RPMI7951 (cell line): ENCODE measurements at places on chromosomes 7 and 10. TPM values are rescaled to one million over a fixed set of nuclear protein-coding genes. Genes with fewer than 3 reads are reported as not detected.

The FAM25A gene
- total RNA-seq: not detected in 2 replicates

The SPDYE11 gene
- total RNA-seq: not detected in 2 replicates

The SMKR1 gene
- 0.20 and 0.24 TPM in 2 replicates for total RNA-seq

The LIPJ gene
- under 0.01 and 0.12 TPM in 2 replicates for total RNA-seq

The VPS50 gene
- total RNA-seq: 25.8 and 32.6 TPM in 2 replicates

The SERPINE1 gene
- total RNA-seq: 221 and 238 TPM in 2 replicates

DNA sequence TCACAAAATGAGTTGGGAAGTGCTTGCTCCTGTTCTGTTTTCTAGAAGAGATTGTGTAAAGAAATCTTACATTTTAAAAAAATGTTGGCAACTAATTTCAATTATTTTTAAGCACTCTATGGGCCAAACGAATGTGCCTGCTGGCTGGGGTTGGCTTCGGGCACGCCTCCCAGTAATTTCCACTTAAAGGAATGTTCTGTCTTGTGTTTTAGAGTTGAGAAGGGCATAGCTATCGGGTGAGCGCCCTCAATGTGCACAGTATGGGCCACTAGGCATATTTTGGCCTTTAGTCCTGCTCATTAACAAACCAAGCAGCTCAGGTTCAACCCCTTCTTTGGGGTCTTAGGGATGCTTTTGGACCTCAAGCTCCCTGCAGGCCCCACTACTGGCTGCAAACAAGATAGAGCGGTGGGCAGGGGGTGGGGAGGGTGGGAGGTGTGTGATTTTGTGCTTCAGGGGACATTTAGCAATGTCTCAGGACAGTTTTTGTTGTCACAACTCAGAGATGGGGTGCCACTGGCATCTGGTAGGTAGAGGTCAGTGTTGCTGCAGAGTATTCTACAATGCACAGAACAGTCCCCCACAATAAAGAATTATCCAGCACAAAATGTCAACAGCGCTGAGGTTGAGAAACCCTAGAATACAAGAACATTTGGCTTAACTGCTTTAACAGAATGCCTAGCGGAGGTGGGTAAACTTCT is 40.7 kb downstream of the TACC2 start:
- DNase-seq: peak; percentile 18

DNA sequence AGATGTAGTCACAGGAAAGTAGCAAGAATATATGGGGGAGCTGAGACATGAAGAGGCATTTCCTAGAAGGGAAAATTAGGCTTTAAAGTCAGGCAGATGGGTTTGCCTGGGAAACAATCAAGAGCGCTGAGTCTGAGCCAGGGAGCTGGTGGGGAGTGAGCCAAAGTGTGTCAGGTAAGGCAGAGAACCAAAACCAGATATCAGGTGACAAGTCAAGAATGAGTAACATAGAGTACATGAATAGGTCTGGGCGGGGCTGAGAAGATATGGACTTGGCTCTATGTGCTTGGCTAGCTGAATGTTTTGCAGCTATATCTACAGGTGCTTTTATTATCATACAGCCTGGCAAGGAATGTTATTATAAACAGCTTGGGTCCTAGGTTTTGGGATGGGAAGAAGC is 49.3 kb downstream of the GPR141 start:
- DNase-seq: no peak

- no peak for DNase-seq
These were observed 443.2 kb downstream of the RPS24 start for GRCh38 chr10:78476844-78477243.

DNA sequence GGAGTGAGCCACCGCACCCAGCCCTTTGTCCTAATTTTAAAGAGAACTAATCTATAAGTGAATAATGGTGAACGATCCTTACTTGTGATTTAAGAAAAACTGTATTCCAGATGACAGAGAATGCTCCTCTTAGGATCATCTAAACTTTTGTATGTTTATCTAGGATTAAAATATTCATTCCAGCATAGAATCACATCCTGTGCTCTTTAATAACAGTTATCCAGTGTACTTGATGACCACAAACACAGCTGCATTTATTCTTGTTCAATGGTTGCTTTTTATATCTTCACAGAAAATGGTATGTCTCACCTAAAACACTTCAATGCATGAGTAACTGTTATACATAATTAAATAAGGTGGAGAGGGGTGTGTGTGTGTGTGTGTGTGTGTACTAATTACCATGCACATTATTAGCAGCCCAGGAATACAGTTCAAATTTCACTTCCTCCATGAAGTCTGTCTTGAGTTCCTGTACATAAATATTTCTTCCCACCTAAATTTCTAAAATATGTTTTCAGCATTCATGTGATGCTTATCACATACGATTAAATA is 38.5 kb upstream of the SEMA3C start:
- no peak for DNase-seq

- peak; percentile 97 for DNase-seq
These were observed 33.0 kb downstream of the MINDY4 start for GRCh38 chr7:30804078-30804661.

DNA sequence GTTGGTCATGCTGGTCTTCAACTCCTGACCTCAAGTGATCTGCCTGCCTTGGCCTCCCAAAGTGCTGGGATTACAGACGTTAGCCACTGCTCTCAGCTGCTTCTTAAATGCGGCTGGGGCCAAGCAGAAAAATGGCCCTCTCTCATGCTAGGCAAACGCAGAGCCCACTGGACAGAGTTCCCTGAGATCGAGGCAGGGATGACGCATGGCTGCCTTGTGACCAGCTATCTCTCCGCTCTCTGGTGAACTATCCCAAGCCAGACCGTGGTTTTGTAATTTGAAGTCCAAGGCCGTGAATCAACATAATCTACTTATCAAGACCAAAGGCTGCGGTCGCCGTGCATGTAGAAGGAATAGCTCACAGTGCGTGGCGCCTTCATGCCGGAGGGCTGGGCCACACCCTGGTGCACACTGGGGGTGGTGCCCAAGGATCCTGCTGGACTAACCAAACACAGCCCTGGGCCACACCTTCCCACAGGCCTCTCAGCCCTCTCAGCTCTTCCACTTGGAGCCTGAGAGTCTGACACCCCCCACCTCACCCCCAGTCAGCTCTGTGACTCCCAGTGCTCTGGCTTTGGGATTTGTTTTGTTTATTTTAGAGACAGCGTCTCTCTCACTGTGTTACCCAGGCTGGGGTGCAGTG is 88.1 kb upstream of the CUX1 start:
- DNase-seq: peak; percentile 100

DNA sequence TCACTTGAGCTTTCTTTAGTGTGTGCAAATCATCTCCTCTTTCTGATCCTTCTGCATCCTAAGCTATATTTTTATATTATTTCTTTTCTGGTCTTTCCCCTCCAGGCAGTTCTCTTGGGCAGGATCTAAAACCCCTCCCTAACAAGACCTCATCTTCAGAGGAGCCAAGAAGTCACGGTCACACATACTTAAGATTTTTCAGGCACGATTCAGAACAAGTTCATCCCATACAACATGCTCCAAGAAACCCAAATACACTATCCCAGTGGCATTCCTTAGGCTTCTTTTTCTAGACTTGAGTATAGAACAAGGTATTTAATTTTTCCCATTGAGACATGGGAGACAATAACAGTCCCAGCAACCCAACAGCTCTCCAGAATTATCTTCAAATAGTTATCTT is 1251.5 kb downstream of the DNAJB9 start:
- no peak for DNase-seq

GRCh38 chr7:64878684-64879083 is 24.4 kb upstream of the ZNF273 start:
- peak; percentile 37 for DNase-seq

GRCh38 chr10:20879136-20879535 is 18.0 kb downstream of the NEBL start:
- no peak for DNase-seq

DNA sequence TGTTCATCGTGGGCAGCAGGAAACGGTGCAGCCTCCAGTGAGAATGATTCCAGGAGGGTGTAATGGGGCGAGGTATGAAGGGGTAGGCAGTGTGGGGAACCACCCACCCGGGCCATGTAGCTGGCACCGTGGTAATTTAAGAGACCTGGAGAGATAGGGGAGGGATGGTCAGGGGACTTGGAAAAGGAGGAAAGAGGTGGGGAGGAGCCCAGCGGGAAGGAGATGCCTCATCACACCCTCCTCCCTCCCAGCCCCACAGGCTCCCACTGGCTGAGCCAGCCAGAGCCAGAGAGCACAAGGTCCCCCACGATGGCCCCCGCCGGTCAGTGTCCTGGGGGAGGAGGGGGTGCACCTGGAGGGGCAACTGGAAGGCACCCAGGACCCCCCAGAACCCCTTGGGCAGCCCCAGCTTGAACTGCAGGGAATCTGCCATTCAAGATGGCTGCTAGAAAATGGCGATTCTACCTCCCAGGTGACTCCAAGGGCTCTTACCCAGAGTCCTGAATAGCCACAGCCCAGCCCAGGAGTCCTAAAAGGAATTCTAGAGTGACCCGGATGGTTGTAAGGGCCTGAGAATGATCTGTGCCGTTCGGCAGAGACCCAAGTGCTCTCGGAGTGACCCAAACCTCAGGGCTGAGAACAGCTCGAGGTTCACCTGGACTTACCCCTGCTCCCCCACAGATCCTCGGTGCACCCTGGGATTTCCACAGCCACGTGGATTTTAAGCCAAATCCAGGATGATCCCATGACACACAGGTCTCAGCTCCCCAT is 28.8 kb downstream of the CALML3 start:
- no peak for DNase-seq
